ENCODE measurements at places on chromosomes 4 and X.

DNA sequence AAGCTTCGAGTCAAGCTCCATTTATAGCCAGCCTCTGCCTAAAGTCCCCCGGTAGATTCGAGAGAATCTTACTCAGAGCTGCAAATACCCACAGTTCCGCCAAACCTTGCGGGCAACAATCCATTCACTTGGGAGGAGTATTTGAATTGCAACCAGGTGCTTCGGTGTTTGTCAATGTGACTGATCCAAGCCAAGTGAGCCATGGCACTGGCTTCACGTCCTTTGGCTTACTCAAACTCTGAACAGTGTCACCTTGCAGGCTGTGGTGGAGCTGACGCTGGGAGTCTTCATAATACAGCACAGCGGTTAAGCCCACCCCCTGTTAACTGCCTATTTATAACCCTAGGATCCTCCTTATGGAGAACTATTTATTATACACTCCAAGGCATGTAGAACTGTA lies 11.2 kb downstream of the CD40LG start:
- DNase-seq, result no peak

GRCh38 chrX:94058728-94059382 lies 384.8 kb downstream of the FAM133A start:
- DNase-seq, result no peak

GRCh38 chr4:133584714-133585113 lies 435.6 kb downstream of the PCDH10 start:
- DNase-seq, result no peak

DNA sequence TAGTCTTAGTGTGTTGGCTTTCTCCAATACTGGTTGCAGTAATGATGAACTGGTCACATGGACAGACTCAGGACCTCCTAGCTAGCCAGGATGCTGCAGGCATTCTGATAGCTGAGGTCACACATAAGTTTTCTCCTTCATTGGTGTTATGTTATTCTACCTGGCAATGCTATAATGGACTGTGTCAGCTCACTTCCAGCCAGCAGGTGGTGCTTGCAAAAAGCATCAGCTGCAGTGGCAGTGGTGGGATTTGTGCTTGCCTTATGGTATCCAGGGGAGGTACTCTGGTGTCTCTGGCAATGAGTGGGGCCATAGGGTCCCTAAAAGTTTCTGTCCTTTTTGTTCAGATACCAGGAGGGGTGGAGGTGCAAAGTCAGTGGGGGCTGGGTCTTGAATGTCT lies 33.6 kb downstream of the ZNF330 start:
- no peak for DNase-seq

GRCh38 chr4:109385260-109385659 lies 48.4 kb upstream of the SEC24B start:
- DNase-seq, result no peak

DNA sequence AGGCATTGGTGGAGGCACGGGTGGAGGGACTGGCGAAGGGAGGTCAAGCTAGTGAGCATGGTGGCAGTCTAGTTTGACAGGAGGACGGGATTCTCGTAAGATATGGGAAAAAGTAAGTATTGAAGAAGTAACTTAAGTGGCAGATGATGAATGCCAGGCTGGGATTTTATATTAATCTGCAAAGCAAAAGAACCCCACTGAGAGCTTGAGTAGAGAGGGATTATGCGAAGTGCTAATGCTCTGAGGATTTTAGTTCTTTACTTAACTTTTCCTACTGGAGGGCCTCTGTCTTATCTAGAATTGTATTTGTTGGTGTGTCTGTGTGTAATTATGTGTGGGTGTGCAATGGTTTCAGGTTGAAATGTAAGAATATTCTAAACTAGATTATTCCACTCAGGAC lies 327.9 kb downstream of the FAT4 start:
- no peak for DNase-seq

DNA sequence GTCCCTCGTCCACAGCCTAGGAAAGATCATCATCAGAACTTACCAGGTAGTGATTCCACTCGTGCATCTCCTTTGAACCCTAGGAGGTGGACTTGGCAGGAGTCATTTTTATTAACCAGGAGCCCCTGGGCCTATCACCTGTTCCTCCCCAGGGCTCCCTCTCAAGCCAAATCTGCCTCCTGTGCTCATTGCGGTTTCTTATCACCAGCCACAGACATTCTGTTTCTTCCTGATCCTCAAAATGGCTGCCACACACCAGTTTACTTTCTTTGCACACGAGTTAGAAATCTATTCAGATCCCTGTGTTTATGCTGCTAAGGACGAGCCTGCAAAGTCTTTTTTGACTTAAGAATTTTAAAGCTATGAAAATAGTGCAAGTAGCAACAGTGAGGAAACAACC lies 354.5 kb upstream of the BOD1L1 start:
- DNase-seq, result no peak

GRCh38 chr4:9762823-9763475 lies 18.5 kb upstream of the DRD5 start:
- no peak for DNase-seq

- no peak for DNase-seq
Measured at GRCh38 chr4:168618577-168619265, 121.9 kb downstream of the PALLD start.

DNA sequence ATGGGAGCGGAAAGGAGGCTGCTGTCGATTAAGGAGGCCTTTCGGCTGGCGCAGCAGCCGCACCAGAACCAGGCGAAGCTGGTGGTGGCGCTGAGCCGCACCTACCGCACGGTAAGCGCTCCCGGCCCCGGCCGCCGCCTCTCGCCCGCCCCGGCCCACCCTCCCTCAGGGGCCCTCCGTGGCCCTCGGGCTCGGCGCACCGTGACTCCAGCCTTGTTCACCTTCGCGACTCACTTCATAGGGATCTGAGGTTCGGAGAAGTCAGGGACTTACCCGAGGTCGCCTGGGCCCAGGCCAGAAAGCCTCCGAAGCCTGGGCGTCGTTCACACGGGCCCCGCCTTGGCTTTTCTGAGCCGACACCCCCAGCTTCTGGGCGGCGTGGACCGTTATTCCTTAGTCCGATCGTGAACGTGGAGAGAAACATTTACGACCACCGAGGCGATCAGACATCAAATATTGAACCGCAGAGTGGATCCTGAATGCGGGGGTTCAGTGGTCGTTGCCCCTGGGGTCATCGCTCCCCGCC lies 362 bp downstream of the NCAPG start:
- no peak for DNase-seq

DNA sequence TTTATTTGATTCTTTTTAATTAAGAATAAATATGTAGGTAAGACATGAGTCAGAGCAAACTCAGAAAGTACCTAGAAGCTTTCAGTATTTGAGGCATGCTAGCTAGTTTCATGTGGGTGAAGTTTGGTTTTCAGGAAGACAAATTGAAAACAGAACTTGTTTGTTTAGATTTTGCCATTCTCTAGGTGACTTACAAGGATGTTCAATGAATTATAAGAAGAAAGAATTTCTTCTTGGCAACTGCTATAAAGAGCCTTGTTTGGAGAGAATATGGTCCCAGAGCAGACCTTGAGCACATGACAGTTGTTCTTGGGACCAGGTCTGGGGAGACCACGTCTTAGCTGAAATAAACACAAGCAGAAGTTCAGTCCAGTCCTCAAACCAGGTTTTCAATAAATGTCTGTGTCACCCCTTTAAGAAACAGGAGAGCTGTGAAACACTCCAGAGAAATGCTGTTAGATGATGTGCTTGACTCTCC lies 38.0 kb upstream of the IL21 start:
- DNase-seq, result no peak

DNA sequence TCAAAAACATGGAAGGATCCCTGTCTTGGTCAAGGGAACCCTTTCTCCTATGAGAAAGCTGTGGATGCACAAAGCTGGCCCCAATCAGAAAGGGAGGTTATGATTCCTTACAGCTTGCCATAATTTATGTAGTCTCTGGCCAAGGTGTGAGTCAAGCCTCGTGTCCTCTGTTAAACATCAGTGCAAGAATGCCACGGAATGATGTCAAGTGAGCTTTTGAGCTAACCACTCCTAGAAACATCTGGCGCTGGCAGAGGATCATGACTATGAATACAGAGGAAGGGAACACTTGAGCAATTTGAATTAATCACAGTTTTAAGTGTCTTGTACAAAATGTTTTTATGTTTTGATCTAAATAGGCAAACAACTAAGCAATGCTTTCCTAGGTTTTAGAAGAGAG lies 51.5 kb upstream of the RAP2C start:
- DNase-seq, result peak; percentile 64

GRCh38 chr4:167234316-167234881 lies at the start of gene SPOCK3:
TSS of gene SPOCK3 (minus strand) at chr4:167234494.
- peak; percentile 13 for DNase-seq

DNA sequence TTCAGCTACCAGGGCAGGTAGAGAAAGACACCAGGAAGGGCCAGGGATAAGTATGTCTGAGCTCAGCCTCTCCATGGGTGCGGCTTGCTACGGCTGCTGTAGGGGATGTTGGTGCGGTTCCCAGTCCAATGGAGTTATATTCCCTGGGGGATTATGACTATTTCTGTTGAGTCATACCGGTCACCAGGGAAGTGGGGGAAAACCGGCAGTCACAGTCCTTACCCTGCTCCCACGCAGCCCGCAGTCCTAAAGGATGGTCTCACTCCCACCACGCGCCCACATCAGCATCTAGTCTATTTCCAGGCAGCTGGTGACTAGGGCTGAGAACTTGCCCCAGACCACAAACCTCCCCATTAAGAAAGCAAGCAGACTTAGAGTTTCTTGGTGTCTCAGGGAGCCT lies 191.6 kb downstream of the VEGFC start:
- no peak for DNase-seq

DNA sequence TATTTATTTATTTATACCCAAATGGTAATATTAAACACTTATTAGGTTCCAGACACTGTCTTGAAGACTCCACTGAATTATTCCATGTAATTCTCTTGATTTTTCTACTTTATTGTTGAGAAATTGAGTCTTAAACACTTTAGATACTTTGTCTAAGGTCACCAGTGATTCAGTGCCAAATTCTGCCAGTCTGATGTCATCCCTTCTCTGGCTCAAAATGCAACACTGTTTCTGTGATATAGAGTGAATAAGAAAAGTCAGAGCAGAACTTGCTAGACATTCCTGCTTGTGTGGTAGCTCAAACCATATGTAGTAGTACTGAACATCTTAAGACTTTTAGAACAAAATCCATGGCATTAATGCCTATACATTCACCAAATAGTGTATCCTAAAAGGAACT lies 164.3 kb downstream of the GABRB1 start:
- no peak for DNase-seq

- no peak for DNase-seq
Measured at GRCh38 chrX:85611926-85612325, 232.5 kb upstream of the POF1B start.

DNA sequence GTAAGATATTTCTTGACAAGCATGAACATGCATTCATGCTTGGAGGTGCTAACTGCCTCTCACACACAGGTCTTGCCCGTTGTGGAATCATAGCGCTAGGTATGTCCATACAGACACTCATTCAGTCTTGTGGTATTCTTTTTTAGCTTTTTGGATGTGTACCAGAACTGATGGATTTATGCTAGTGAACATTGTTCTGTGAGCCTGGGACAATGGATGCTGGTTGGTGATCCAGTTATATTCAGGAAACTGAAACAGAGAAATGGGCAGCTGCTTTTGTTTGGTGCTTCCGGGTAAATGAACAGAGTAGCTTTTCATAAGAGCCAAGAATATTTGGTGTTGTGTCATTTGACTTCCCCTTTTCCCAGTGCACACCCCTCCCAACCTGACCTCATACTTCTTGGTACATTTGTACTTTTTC lies 78.9 kb upstream of the SLC4A4 start:
- peak; percentile 16 for DNase-seq

- no peak for DNase-seq
Measured at GRCh38 chr4:157575339-157575738, 354.8 kb downstream of the GRIA2 start.

GRCh38 chr4:124910327-124910726 lies 197.8 kb upstream of the ANKRD50 start:
- DNase-seq, result no peak

DNA sequence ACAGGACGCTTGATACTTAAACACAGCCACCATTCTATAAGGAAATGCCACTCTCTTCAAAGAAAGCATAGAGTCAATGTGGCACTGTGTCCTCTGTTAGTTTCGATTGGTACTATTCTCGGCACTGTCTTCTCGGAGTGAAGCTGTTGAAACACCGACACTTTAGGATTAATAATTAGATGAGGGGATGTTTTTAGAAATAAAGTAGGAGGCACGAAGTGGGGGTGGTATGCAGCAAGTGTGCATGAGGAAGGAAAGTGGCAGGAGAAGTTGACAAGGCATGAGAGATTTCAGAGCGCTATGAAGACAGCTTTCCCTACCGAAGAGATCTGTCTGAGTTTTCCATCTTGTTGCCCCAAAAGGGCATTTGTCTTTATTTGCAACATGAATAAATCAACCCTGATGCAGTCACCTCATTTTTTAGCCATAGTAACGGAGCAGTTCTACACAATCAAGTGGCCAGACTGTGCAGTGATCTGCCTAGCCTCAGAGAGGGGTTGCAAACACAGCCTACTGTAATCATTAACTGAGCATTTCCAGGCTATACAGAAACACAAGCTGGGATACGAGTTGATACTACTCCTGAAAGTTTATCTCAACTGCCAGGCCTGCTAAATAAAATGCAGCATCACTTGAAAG lies 8.3 kb downstream of the GPRIN3 start:
- no peak for DNase-seq

- DNase-seq, result no peak
Measured at GRCh38 chrX:11401966-11402365, 108.8 kb downstream of the AMELX start.

Measured in right cardiac atrium (tissue), 5 donors.